Activated CD8-positive, alpha-beta memory T cell treated with anti-CD3 and anti-CD28 coated beads for 48 hours (primary cell): ENCODE measurements at places on chromosomes 12 and 14.

DNA sequence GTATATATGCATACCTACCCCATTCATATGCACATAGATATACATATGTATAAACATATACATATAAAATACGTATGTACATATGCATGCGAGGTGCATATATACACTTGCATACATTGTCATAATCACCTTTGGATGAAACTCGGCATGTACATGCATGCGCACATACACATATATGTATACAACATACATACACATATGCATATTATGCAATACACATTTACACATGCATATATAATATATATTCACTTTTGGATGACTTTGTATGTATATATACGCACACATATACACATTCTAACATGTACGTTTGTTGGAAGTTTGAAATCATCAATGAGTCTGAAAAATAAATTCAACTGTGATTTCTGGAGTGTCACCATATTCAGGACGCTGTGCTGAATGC, 401.6 kb upstream of the TBX3 start:
- DNase-seq, result no peak

DNA sequence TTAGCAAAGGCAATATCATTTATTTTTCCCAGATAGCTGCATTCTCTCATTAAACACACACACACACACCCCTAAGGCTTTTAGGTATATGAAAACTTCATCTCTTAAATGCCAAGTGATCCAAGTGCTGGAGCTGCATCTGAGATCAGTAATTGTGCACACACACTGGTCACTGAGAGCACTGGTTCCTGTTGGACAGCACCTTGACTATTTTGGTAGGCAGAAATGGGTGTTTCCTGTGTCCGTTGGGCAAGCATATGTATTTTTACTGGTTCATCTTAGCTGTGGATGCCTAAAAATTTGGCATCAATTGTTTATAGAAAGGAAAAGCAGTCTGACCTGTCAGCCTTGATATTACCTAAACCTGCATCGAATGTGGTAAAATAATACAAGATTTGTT, 182.5 kb downstream of the MSRB3 start:
- DNase-seq, result no peak

- no peak for DNase-seq
Measured at GRCh38 chr12:119423285-119423684, 88.8 kb downstream of the CCDC60 start.

- DNase-seq, result no peak
Measured at GRCh38 chr12:62886796-62887195, 48.2 kb downstream of the PPM1H start.

GRCh38 chr12:119592232-119592631, 1.3 kb upstream of the TMEM233 start:
- no peak for DNase-seq

DNA sequence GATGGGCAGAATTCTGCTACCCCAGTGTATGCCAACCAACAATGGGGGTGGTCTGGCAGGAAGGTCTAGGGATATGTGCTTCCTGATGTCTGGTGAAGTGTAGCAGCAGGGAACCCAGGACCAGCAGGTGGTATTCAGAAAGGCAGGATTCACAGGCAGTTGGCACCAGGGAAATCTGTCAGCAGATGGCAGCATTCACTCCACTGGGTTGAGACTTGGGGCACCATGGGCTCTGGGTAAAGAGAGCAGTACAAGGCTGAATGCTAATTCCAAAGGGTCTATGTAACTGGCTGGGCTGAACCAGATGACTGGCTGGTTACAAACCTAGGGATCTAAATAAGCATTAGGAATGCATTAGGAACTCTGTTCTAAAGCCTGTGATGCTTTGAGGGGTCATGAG, 466.9 kb upstream of the STXBP6 start:
- no peak for DNase-seq

GRCh38 chr14:64363265-64363846, 24.8 kb upstream of the MTHFD1 start:
- no peak for DNase-seq

DNA sequence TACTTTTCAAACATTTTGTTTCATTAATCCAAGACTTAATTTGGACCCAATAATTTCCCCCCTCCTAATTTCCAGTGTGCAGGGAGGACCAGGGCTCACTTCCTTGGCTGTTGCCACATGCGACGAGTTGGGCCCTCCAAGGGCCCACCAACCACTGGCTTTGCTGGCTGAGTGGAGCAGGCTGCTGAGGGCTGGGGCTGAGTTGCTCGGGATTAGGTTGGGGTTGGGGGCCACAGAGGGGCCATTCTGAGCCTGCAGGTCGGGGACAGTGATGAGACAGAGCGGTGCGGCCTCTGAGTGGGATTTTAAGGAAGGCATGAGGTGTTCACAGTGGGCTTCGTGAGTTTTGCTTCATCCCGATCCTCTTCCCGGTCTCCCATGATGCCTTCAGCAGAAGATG, 6.1 kb upstream of the TRAF3 start:
- no peak for DNase-seq

- DNase-seq, result no peak
Measured at GRCh38 chr12:131677699-131678098, 33.2 kb upstream of the SFSWAP start.

GRCh38 chr12:4177262-4177661, 96.3 kb upstream of the CCND2 start:
- DNase-seq, result no peak

GRCh38 chr12:109920261-109920780, 20.2 kb downstream of the TCHP start:
- DNase-seq, result no peak

- no peak for DNase-seq
Measured at GRCh38 chr12:1552911-1553491, 41.4 kb downstream of the FBXL14 start.

DNA sequence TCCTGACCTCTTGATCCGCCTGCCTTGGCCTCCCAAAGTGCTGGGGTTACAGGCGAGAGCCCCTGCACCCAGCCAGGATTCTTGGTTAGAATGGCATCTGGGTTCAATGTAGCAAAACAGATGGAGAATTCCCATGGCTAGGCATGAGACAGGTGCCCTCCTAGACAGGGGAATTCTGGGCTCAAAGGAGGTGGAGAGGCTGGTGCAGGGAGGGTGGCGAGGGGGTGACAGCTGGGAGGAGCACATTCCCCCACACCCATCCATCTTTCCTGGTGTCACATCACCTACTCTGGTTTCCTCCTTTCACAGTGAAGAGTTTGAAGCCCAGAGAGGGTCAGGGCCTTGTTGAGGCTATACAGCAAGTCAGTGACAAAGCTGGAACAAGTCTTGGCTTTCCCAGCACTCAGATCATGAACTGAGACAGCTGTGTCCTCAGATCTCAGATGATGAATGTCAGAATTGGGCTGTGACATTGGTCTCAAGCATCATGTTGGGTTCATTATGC, 2.8 kb downstream of the SERPINA1 start:
- DNase-seq, result no peak

- no peak for DNase-seq
Measured at GRCh38 chr14:104897330-104898194, 27.1 kb upstream of the PLD4 start.

DNA sequence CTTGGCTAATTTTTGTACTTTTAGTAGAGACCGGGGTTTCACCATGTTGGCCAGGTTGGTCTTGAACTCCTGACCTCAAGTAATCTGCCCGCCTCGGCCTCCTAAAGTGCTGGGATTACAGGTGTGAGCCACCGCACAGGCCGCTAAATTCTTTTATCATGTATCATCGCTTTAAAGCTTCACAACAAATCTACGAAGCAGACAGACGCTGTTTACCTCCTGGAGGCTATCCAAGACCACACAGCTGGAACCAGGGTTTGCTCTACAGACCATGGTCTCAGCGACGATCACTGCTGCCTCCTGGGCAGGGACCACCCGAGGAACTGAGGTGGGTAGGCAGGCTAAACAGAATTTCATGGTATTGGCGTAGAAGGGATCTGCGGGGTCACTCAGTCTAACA, 27.2 kb downstream of the KRT80 start:
- DNase-seq, result no peak

GRCh38 chr14:103522649-103523574, at the start of gene CKB:
TSS of gene CKB (minus strand) at chr14:103522830. CDS start at chr14:103522493, 337 bp downstream.
- no peak for DNase-seq

- no peak for DNase-seq
Measured at GRCh38 chr12:125657681-125658080, 592.4 kb downstream of the AACS start.

DNA sequence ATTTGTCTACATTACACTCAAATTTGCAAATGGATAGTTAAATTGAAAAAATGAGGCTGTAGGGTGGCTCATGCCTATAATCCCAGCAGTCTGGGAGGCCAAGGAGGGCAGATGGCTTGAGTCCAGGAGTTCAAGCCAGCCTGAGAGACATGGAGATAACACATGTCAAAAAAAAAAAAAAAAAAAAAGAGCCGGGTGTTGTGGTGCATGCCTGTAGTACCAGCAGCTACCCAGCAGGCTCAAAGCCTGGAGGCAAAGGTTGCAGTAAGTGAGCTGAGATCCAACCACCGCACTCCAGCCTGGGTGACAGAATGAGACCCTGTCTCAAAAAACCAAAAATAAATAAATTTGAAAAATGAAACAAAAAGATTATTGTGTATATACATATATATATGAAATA, 119.9 kb upstream of the MGAT4C start:
- no peak for DNase-seq

DNA sequence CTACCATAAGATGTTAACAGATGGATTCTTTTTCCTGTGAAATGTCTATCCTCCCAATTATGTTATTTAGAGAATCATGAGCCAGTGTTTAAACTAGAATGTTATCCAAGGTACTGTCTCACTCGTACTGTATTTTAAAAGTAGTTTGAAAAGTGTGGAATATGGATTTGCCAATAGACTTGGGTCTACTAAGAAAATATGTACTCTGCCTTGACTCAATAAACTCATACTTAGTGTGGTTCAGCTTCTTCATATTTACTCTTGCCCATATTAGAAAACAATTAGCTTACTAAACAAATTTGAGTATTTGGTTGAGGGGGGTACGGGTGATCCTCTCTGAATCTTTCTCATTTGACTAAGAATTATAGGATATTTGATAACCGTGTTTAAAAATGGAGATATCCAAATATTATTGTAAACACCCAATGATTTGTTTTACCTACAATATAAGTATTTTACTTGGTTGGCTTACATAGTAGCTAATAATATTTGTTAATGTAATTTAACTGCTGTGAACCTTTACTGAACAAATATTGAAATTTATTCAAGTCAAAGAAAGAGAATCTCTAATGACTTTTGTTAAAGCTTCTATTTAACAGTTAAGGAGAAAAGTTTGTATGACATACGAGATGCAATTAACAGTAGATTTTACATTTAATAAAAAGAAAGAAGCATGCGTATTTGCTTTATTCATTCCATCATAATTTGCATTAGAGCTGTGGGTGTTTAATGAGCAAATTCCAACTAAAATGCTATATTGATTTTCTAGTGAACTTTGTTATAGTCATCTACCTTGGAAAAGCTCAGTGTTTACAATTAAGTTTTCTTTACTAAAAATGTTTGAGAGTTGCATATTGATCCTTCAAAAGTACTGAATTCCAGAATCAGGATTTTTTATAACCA, 81.2 kb downstream of the MIPOL1 start:
- no peak for DNase-seq

DNA sequence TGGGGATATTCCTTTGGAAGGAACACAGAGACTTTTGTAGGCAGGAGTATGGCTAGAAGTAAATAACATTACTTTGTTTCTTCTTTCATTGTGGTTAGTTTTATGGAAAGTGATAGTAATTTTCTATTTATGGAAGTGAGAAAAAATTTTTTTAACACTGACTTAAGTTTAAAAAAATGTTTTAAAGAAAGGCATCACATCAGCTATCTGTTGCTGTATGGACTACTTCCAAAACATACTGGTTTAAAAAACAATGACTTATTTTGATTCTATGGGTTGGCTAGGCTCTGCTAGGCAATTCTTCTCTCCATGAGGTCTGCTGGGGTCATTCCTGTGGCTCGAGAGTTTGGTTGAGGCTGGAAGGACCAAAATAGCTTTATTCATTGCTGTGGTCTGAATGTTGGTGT, 31.7 kb upstream of the SLC38A2 start:
- no peak for DNase-seq

- no peak for DNase-seq
Measured at GRCh38 chr14:104228221-104228620, 89.8 kb downstream of the KIF26A start.

GRCh38 chr12:95820096-95820703, 29.6 kb upstream of the NTN4 start:
- no peak for DNase-seq

GRCh38 chr12:32841061-32841460, 55.5 kb downstream of the PKP2 start:
- DNase-seq, result no peak

GRCh38 chr12:63037746-63038712, 103.1 kb upstream of the PPM1H start:
- DNase-seq, result no peak
